ENCODE measurements at places on chromosomes 4 and X. TPM values are rescaled to one million over a fixed set of nuclear protein-coding genes. Genes with fewer than 3 reads are reported as not detected.

IL15 gene
- total RNA-seq: 0.21 TPM

ASB5 gene
- 0.10 TPM for total RNA-seq

RAB40AL gene
- 0.36 TPM for total RNA-seq

NDUFC1 gene
- 81.6 TPM for total RNA-seq

PDE5A gene
- 24.5 TPM for total RNA-seq

PSAPL1 gene
- 0.09 TPM for total RNA-seq

L1CAM gene
- 0.90 TPM for total RNA-seq

SPANXA1 gene
- total RNA-seq: not detected

MUC7 gene
- 0.49 TPM for total RNA-seq

CYLC1 gene
- total RNA-seq: not detected

TMPRSS11B gene
- not detected for total RNA-seq

TLL1 gene
- 0.08 TPM for total RNA-seq

FOXO4 gene
- total RNA-seq: 2.8 TPM

YY2 gene
- total RNA-seq: 0.73 TPM

XPNPEP2 gene
- total RNA-seq: not detected

PDCL2 gene
- total RNA-seq: not detected

ARAF gene
- total RNA-seq: 13.9 TPM

ABCG2 gene
- total RNA-seq: 46.5 TPM

CTAG1A gene
- not detected for total RNA-seq

TMPRSS11A gene
- total RNA-seq: not detected

ODAM gene
- total RNA-seq: not detected

SMS gene
- 17.6 TPM for total RNA-seq

CRMP1 gene
- total RNA-seq: 3.9 TPM

AKAP4 gene
- 0.13 TPM for total RNA-seq

GPM6B gene
- total RNA-seq: 232 TPM

CCDC110 gene
- 1.2 TPM for total RNA-seq

EXOC1L gene
- total RNA-seq: not detected

RGN gene
- total RNA-seq: 0.54 TPM

OPRPN gene
- total RNA-seq: 2.5 TPM

RPGR gene
- 4.6 TPM for total RNA-seq

VEGFC gene
- total RNA-seq: 2.2 TPM

INPP4B gene
- 3.3 TPM for total RNA-seq

SOWAHB gene
- not detected for total RNA-seq

TRAM1L1 gene
- total RNA-seq: 11.8 TPM

SMAD1 gene
- 9.9 TPM for total RNA-seq

TAF9B gene
- total RNA-seq: 32.4 TPM

RAP1GDS1 gene
- total RNA-seq: 73.1 TPM

DKK2 gene
- 1.3 TPM for total RNA-seq

GUCY1A1 gene
- total RNA-seq: 4.1 TPM

NAT8L gene
- 10.9 TPM for total RNA-seq

PDZD11 gene
- 46.9 TPM for total RNA-seq

NSUN7 gene
- total RNA-seq: 2.0 TPM

SMIM10 gene
- 1.3 TPM for total RNA-seq

GAGE12H gene
- total RNA-seq: not detected
